CD8-positive, alpha-beta memory T cell (primary cell): ENCODE measurements at places on chromosomes 5 and 9. TPM values are rescaled to one million over a fixed set of nuclear protein-coding genes. Genes with fewer than 3 reads are reported as not detected.

GRCh38 chr5:111224561-111225345 is 569 bp downstream of the CAMK4 start:
- no peak for DNase-seq

GRCh38 chr9:91734371-91734981 is 215.6 kb downstream of the ROR2 start:
- peak; percentile 49 for DNase-seq

Gene LCN9
- not detected for total RNA-seq

Gene CTSV
- 0.28 TPM for total RNA-seq
